Globus pallidus (tissue), 1 donor: ENCODE measurements at places on chromosomes 12 and 14.

GRCh38 chr12:33484161-33484560 is 44.5 kb upstream of the SYT10 start:
- no peak for DNase-seq

GRCh38 chr12:93713060-93713459 is 35.9 kb downstream of the CRADD start:
- DNase-seq = no peak

GRCh38 chr14:100994082-100994481 is 90.6 kb upstream of the RTL1 start:
- no peak for DNase-seq

GRCh38 chr12:79288911-79289310 is 401.9 kb downstream of the PAWR start:
- DNase-seq = no peak

GRCh38 chr14:49970474-49971147 is 77.7 kb downstream of the ARF6 start:
- no peak for DNase-seq

- DNase-seq = no peak
Observed at GRCh38 chr14:96279564-96279963, 23.6 kb downstream of the BDKRB1 start.

GRCh38 chr12:108799401-108800243 is 57.8 kb downstream of the SSH1 start:
- no peak for DNase-seq

GRCh38 chr12:47725893-47726292 is 603 bp upstream of the ENDOU start:
- no peak for DNase-seq

GRCh38 chr12:48356041-48356768 is 5.5 kb upstream of the ZNF641 start:
- DNase-seq = no peak
